Muscle of arm (tissue), 14 donors: ENCODE measurements at places on chromosomes 11 and 22.

- DNase-seq: no peak
These were observed 165.1 kb downstream of the CEP164 start for GRCh38 chr11:117492578-117493251.

GRCh38 chr11:118111019-118111743 is 24.4 kb upstream of the SMIM35 start:
- no peak for DNase-seq

GRCh38 chr11:38046571-38047135 is 1448.6 kb upstream of the RAG2 start:
- no peak for DNase-seq

DNA sequence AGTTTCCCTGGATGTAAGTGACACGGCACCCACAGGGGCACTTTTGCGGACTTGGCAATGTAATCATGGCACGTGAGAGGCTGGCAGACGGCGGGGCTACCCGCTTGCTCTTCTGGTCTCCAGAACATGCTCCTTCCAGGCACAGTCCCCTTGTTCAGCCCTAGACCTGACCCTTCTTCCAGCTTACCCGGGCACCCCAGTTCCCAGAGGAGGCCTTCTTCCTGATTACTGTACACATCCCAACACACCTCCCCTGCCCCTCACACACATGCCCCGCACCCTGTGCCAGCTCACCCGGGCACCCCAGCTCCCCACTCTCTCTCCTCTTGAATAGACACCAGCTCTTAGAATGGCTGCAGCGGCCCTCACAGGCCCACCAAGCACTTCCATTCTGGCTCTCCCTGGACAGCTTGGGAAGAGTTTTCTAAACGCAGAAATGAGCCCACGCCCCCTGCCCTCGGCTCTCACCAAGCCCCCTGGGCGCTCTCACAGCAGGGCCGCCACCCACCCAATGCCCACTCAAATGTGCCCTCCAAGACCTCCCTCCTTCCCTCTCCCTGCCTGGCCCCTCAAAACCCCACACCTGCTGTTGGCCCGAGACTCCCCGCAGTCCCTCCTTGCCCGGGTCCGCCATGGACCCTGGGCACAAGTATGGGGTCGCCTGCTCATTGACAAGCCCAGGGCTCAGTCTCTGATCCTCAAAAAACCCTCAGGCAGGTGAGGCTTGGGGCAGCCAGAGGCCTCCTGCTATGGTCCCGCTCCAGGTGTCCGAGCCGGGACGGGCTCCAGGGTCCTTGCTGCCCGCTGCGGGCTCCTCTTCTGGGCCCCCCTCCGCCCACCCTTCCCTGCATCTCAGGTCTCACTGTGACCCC is 88.5 kb downstream of the WNT7B start:
- no peak for DNase-seq

GRCh38 chr11:1750481-1750839 is at the start of gene IFITM10:
Gene IFITM10, minus strand, starts transcription at chr11:1750595. Its CDS starts 153 bp downstream, at chr11:1750442.
- no peak for DNase-seq

- DNase-seq: no peak
These were observed 36.8 kb upstream of the RBFOX2 start for GRCh38 chr22:36065462-36065774.

GRCh38 chr11:18705651-18706281 is 7.2 kb downstream of the TMEM86A start:
- DNase-seq: peak; percentile 50

DNA sequence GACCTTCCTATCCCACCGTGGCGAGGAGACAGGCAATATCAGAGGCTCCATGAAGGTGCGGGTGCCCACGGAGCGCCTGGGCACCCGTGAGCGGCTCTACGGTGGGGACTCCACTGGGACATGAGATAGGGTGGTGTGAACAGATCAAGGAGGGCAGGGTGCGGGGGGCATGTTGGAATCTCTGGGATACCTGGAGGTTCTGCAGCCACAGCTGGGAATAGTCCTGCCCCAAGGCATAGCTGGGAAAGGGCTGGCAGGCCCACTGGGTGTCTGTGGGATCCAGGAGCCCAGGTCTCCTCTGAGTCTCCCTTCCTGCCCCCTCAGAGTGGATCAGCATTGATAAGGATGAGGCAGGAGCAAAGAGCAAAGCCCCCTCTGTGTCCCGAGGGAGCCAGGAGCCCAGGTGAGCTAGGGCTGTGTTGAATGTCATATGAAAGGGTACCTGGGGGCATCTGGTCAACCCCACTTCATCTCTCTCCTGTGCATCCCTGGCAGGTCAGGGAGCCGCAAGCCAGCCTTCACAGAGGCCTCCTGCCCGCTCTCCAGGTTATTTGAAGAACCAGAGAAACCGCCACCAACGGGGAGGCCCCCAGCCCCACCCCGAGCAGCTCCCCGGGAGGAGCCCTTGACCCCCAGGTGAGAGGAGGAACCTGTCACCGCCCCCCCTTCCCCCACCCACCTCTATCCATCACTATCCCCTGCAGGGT is 8.5 kb downstream of the PHOX2A start:
- DNase-seq: no peak

- DNase-seq: peak; percentile 22
These were observed 4.9 kb downstream of the HIPK3 start for GRCh38 chr11:33262011-33262645.

GRCh38 chr11:76209375-76209972 is 3.2 kb upstream of the WNT11 start:
- peak; percentile 31 for DNase-seq

GRCh38 chr11:78941226-78941851 is 366.7 kb upstream of the NARS2 start:
- DNase-seq: no peak

GRCh38 chr22:20101638-20102037 is 14.3 kb upstream of the RANBP1 start:
- no peak for DNase-seq

GRCh38 chr11:76792505-76793264 is 9.5 kb downstream of the TSKU start:
- no peak for DNase-seq

DNA sequence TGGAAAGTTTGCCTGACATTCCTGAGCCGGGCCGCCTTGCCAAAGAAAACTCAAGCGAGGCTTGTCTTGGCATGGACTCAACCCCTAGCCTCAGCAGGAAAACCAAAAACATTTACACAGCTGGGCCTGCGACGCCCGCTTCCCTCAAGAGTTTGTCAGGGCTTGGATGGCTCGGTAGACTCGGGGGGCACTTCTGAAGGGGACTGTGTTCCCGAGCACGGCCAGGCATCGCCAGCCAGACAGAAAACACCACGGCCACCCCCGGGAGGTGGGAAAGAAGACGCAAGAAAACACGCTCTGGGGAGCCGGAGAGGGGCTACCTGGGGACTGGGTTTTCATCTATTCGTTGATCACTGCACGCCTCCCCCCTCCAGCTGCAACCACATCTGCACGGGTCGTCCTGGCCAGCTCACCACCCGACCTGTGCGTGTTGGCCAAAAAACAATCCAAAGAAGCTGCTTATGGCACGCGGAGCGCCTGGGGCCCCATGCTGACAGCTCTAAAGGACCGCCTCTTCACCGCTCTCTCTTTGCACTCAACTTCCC is 380.7 kb downstream of the MN1 start:
- peak; percentile 91 for DNase-seq

DNA sequence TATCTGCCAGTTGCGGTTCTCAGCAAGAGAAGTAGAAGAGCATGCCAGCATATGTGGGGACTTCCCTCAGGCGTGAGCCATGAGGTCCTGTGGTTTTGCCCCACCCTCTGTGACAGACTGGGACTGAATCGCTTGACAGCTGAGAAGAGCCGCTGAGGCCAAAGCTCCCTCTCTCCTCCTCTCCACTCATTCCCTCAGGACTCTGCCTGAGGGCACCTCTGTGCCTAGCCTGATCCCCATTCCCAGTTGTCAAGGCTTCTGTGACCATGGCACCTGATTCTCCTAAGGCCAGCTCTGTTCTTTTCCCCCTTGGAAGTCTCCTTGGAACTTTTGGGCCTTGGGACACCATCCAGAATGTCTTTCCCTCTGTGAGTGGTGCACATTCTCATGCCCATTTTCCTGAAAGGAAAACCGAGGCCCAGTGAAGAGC is 27.0 kb downstream of the ART5 start:
- DNase-seq: no peak

GRCh38 chr22:48299801-48300200 is 1527.9 kb downstream of the BRD1 start:
- DNase-seq: no peak

GRCh38 chr11:12402025-12402424 is 24.7 kb downstream of the PARVA start:
- no peak for DNase-seq

DNA sequence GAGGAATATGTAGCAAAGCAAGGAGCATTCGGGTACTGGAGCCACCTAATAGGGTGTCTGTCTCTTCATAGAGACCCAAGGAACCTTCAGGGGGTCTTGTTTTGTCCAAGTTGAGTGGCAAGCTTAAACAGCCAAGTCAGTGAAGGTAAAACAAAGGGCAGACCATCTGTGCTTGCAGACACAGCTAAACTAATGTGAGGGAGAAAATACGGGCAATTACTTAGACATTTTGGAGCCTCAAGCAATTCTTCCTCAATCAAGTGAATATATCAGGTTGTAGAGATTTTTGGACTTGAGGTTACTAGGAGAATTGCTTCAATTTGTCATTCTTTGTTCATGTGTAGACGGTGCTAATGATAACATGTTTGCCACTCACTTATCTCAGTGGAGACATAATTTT is 148.2 kb upstream of the ARHGAP20 start:
- no peak for DNase-seq

GRCh38 chr11:70111269-70112016 is 33.3 kb downstream of the ANO1 start:
- no peak for DNase-seq

GRCh38 chr11:131370090-131370751 is at the start of gene NTM:
Gene NTM, plus strand, starts transcription at chr11:131370615.
- peak; percentile 46 for DNase-seq

GRCh38 chr11:27158456-27159334 is 118.1 kb downstream of the BBOX1 start:
- DNase-seq: peak; percentile 78

DNA sequence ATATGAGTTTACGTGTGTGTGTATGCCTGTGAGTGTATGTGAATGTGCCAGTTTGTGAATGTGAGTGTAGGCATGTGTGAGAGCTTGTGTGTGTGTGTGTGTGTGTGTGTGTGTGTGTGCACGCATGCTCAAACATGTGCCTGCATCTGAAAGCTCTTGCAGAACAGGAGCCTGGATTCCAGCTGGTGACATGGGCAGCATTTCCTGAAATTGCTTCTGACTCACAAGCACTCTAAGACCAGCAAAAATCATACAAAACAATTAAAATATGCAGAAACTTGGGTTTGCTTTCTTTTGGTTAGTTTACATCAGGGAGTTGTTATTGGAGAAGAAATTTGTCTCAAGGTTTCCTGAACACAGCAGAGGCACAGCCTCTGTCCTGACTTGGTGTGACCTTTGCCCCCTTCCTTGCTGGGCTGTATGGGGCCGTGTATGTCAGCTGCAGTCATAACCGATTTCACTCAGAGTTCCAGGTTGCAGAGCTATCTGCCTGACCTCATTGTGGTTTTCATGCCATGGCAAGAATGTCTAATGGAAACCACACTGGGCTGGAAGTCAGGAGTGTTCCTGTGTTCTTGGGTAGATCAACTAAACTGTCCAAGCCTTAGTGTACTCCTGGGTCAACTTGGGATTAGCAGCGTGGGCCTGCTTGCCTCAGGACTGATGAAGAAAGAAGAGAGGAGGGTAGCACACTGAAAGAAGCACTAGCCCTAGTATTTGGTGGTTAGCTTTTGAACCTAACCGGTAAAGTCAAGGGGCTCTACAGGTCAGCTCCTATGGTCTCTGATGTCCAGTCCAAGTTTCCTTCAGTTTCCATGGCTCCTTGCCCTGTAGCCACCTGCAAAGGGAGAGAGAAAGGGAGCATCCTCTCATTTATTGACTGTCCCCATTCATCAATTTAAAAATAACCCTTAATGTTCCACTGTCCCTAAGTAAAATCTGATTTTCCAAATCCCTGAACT is 143.7 kb downstream of the SNX19 start:
- DNase-seq: no peak

GRCh38 chr11:57406337-57406904 is 16.0 kb upstream of the PRG2 start:
- DNase-seq: no peak

DNA sequence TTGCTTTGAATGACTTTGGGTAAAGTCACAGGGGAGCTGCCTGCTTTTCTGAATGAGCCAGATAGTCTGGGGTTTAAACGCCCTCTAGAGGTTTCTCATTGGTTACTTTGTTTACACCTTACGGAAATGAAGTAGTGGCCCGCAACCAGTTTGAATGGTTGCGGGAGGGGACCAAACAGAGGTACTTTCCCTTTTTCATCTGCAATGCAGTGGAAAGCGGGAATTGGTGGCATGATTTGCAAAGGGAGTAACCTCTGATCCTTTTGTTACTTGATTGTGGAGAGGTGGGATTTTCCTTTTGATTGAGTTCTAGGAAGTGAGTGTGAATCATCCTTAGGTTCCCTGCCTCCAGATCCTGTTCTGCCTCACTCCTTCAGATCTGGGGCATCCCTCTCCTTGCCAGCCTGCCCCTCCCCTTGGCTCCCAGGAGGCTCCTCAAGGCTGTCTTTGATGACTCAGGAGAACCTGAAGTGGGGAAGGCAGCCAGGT is 15.9 kb upstream of the GLYATL1 start:
- no peak for DNase-seq

DNA sequence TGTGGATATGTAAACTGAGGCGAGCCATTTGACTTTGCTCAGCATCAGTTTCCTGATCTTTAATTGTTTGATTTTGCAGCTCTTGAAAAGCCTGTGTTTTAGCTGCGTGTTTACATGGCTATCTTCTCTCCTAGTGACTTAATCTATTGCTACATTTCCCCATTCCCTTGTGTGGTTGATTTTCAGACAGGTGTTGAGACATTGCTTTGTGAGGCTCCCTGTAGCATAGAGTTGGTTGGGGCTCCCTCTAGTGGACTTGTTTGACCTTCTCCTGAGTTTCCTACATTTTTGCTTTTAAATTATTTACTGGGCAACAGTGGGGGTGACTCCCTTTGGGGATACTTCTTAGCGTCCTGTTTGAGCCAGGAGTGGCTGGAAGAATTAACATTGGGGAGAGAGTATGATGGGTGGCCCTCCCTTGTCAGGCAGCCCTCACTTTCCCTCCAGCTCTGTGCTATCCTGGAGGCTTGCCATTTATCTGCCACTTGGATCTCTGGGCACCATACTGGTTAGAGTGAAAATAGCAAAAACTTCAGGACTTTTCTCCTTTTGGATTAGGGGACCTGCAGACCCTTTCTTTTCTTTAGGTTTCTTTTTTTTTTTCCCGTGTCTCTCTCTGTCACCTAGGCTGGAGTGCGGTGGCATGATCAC is 9.2 kb upstream of the CBL start:
- peak; percentile 77 for DNase-seq

- no peak for DNase-seq
These were observed 313 bp downstream of the PRCP start for GRCh38 chr11:82899957-82900276.
